ENCODE measurements at places on chromosomes 12 and 14.
A peak's percentile ranks its signal among the peaks of the same experiment; 100 is the strongest.

- no peak for DNase-seq
These were observed 237.1 kb downstream of the GPHN start for GRCh38 chr14:66745078-66745477.

DNA sequence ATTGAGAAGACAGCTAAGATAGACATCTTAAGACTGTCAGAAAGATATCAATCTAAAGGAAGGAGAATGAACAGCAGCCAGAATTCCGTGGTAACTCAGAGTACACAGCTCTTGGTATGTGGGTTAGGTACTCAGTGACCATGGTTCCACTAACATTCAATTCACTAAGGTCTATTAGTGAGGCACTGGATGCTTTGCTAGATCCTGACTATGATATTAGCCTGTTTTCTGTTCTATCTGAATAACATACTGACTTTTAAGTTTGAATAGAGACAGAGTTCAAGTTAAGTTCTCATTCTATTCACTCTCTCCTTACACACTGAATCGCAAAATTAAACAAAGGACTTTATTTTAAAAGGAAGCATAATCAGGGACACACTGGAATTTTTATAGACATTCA is 106.4 kb downstream of the PRKD1 start:
- DNase-seq, result no peak

GRCh38 chr12:32292151-32292550 is 107.2 kb upstream of the FGD4 start:
- no peak for DNase-seq

- no peak for DNase-seq
These were observed 204.8 kb downstream of the ITPR2 start for GRCh38 chr12:26628234-26628633.

GRCh38 chr12:27549236-27549800 is 25.3 kb downstream of the PPFIBP1 start:
- DNase-seq, result no peak

- DNase-seq, result no peak
These were observed 7.8 kb upstream of the AMN start for GRCh38 chr14:102914474-102915291.

- DNase-seq, result peak; percentile 64
These were observed 1346.4 kb downstream of the TMEM121 start for GRCh38 chr14:106872611-106873446.

- no peak for DNase-seq
These were observed 25.8 kb upstream of the CLEC4E start for GRCh38 chr12:8566525-8566924.

- DNase-seq, result no peak
These were observed 103.3 kb downstream of the C12orf75 start for GRCh38 chr12:105433804-105434203.

DNA sequence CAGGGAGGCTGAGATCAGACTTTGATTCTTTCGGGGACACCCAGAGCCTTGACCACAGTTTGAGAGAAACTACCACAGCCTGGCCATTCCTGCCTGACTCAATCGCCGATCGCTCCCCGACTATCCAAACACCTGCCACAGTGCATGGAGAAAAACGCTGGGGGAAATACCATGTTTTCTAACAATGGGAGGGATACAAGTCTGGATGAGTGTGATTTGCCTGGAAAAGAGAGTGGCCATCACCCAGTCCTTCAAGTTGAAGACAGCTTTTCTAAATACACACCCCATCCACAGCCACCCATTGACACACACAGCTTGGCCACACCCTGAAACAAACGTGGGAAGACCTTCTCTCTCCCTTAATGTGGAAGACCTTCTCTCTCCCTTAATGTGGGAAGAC is 6.7 kb upstream of the VASH1 start:
- DNase-seq, result no peak

DNA sequence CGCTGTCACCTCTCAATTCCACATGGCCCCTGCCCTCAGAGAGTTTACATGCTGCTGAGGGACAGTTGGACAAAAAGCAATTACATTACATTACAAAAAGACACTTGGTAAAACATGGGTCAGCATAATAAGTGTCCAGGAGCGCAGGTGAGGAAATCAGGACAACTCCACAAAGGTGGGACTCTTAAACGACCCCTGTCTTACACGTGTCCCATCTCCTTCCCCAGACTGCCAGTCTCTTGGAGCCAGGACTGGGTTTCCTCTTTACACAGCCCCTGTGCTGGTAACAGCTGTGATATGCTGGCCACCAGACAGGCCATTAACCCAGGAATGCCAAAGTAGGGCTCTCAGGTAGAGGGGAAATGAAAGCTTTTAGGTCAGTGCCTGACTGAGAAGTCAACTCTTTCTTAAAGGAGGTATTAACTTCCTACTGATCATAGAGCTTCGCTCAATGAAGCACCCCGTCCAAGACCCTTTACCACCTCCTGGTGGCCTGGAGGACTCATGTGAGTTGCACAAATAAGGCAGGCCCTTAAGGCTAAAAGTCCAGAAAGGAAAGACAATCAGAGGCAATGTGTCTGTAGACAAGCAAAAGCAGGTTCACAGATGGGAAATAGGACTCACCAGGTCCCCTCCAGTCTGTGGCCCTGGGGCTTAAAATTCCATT is 55.5 kb downstream of the ANO2 start:
- no peak for DNase-seq

- no peak for DNase-seq
These were observed 24.4 kb downstream of the NAP1L1 start for GRCh38 chr12:76060111-76060510.

DNA sequence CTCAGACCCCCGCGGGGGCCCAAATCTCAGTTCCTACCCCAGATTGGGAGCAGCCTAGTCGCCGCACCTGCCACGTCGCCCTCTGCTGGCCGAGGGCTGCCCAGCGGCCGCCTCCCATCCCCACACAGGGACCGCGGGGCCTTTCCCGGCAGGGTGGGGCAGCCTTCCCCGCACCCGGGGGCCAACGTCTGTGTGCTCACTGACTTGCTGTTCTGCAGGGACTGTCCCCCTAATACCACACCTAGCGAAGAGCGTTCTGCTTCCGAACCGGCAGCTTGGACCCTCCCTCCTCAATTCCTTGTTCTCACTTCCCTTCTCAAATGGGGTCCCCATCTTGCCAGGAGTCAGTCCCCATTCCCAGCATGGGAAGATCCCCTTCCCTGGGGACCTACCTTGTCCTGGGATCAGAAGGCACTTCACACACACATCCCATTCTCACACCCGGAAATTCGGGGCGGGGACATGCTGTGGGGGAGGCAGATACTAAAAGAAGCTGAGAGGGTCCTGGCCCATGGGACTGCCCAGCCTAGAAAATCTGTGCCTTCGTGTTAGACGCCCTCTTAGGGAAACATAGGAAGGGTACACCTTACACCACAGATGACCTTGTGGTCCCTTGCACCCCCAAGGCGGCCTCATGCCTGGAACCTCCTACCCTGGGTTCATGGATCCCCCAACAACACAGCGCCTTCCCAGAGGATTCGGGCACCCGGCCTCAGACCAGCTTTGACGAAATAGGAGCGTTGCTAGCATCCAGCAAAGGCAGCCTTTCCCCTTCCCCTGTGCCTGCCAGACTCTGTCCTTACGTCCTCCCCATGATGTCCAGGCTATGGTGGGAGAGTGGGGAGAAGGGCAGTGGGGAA is 16.4 kb downstream of the ACVRL1 start:
- DNase-seq, result peak; percentile 43

DNA sequence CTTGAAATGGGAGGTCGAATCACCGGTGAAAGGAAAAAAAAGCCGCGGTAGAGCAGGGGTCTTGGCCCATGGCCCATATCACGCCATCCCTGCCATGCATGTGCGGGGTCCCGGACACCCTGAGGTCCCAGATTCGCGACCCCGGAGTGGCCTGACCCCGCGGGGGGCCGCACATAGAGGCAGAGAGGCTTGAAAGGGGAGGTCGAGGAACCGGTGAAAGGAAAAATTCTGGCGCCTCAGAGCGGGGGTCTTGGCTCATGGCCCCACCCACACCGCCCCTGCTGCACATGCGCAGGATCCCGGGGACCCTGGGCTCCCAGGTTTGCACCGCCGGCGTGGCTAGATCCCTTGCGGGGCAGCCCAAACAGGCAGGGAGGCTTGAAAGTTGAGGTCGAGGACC is 319.8 kb downstream of the ALG10 start:
- no peak for DNase-seq

- DNase-seq, result no peak
These were observed 4.0 kb downstream of the CPSF6 start for GRCh38 chr12:69243099-69244084.

GRCh38 chr14:90678846-90679362 is 137.3 kb downstream of the TTC7B start:
- DNase-seq, result no peak

DNA sequence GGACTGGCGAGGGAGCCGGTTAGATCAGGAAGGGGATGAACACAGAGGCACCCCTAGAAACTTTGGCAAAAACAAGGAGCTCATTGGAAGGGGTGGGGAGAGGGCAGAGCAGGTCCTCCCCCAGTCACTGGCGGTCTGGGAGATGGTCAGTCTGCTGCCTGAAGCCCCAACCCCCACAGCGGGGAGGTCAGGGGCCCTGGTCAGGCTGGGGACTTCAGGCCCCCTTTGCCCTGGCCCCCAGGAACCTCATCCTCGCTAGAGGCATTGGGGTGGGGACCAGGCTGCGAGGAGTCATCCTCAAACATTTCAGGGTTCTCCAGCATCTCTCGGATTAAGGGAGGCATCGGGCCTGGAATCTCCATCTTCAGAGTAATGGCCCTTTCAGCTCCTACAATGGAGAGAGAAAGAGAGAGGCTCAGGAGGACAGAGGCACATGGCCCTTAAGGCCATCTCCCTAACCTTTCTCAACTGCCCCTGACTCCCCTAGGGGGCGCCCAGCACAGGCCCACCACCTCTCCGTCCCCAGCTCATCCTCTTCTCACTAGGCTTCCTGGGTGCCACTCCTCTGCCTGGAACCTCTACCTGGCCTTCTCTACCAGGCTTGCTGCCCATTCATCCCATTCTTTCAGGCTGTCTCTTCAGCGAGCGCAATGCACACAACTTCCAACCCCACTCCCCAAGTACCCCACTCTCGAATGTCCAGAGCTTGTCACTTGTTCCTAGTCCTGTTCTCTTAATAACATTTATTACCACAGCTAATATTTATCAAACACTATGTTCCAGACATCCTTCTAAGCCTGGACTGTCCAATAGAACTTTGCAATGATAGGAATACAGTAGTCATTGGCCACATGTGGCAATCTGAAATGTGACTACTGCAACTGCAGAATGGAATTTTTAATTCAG is 4.7 kb upstream of the ITGB7 start:
- DNase-seq, result no peak

DNA sequence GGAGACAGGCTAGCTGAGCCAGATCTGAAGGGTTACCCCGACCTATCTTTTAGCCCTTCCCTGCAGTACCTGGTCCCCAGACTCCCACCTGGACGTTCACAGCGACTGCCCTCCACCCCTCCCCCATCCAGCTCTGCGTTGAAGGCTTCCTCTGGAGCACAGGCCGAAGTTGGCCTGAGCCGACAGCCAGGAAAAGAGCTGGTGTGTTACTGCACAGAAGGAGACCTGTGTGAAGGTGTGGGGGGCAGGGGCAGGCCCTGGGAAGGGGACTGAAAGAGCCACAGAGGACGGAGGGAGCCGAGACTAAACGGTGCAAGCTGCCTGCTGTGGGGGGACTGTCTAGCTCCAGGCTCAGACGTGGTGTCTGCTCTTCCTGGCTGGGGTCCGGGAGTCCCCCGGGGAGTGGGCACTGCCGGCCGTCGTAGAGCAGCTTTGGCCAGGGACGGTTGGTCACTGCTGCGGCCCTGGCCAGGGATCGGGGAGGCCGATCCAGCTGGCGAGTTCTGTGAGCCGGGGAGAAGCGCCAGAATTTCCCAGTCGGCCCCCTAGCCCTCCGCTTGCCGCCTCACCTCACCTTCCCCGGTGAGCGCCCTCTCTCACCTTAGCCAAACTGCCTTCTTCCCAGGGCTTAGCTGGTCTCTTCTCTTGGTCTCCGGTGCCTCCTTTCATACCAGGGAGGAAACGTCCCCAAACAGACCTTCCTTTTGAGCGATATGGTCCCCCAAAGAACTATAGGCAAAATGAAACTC is 899 bp upstream of the COL2A1 start:
- DNase-seq, result no peak

- DNase-seq, result no peak
These were observed 15.7 kb downstream of the OR10P1 start for GRCh38 chr12:55652352-55652751.

DNA sequence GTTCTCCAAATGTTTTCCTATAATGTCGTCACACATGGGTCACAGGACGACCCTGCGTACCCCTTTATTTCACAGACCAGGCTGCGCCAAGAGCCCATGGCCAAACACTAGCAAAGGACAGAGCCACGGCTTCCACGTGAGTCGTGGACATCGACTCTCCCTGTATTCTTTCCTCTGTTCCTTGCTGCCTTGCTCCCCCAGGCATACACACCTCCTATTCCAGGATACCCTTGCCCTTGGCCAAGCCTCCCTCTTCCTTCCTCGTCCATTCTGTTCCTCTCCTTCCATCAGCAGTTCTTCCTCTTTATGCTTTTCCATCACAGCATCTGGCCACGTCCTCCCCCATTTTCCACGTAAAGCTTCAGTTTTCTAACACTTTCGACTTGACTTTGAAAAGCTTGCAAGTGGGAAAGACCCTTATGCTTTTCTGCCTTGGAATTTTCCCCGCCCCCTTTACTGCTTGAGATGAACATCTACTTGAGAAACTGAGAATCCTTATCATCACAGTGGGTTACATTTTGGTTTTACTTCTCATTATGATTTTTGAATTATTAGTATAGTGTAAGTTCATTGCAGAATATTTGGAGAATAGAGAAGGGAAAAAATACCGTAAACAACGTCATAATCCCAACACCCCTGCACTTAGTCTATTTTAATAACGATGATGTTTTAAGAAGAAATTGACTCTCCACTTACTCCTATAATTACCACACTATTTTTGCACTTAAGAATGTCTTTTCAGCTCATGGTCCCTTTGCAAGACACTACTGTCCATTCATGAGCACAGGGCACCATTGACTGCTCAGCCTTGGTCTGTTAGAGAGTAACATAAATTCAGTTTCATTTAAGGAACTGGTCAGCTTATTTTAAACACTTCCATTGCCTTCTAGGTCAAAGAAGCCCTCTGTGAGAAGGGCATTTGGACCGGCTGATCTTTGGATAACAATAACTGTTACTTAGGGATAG is 15.8 kb upstream of the NINJ2 start:
- no peak for DNase-seq

GRCh38 chr12:117284140-117284539 is 77.3 kb downstream of the NOS1 start:
- no peak for DNase-seq

DNA sequence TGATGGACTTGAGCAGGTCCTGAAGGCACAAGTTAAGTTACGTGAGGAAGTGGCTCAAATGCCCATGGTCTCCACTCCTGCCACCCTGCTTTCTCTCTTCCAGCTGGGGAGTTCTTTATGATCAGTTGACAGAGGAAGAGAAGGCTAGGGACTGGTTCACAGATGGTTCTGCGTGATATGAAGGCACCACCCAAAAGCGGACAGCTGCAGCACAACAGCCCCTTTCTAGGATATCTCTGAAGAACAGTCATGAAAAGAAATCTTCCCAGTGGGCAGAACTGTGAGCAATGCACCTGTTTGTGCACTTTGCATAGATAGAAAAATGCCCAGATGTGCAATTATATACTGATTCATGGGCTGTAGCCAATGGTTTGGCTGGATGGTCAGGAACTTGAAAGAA is 162.4 kb upstream of the FSCB start:
- no peak for DNase-seq
